Endodermal cell (in vitro differentiated cells): ENCODE measurements at places on chromosomes 16 and 17.

- H3K36me3 ChIP-seq = no peaks in the 10 kb centered on the region
- no peak overlapping the region for H3K4me3 ChIP-seq
- no peak overlapping the region for H3K27ac ChIP-seq
Measured at GRCh38 chr17:77721846-77722160, 236.7 kb upstream of the TNRC6C start.

GRCh38 chr17:2898255-2898926 is 102.2 kb downstream of the RAP1GAP2 start:
- no peaks in the 10 kb centered on the region for H3K4me1 ChIP-seq
- no peak overlapping the region for H3K27ac ChIP-seq
- H3K27me3 ChIP-seq = no peaks in the 10 kb centered on the region
- H3K36me3 ChIP-seq = no peaks in the 10 kb centered on the region
- DNase-seq = no peak

DNA sequence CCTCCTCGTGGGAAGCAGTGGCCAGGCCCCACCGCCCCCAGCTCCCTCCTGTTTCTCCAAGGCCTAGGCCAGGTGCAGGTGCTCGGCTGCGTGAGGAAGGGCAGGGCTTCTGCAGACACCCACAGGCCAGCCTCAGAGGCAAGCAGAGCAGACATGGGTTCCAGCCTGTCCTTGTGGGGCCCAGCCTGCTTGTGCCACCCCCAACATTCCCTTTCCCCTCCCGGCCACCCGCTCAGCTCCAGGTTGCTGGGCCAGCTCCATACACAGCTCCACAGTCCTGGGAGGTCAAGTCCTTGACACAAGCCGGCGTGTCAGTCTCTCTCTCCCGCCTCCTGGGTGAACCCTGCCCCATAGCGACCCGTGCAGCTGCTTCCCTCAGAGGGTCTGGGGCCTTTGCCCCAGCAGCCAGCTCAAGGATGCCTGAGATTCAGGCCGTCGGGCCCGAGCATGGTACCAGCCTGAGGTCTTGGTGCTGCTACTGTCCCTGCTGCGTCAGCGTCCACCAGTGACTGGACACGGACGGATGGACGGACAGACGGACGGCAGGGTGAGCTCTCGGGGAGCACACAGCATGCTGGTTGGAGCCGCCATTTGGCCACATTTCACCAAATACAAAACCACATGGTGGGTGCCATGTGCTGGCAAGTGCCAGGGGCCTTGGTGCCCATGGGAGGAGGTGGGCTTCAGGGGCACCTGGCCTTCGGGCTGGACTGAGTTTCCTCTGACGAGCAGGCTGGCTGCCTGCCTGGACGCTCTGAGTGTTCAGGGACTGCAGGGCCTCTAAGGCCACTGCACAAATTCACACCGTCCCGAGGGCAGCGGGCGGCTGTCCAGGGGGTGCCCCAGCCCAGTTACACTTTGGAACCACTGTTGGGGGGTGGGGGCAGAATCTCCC is 8.0 kb downstream of the SECTM1 start:
- DNase-seq = no peak
- H3K4me3 ChIP-seq = no peak overlapping the region
- H3K36me3 ChIP-seq = no peaks in the 10 kb centered on the region
- peaks cover 3% of the 10 kb centered on the region for H3K27me3 ChIP-seq

- H3K27me3 ChIP-seq = peaks cover 51% of the 10 kb centered on the region
- H3K4me1 ChIP-seq = peaks cover 9% of the 10 kb centered on the region
- DNase-seq = peak; percentile 81
Measured at GRCh38 chr17:31390748-31391495, 553 bp upstream of the RAB11FIP4 start.

DNA sequence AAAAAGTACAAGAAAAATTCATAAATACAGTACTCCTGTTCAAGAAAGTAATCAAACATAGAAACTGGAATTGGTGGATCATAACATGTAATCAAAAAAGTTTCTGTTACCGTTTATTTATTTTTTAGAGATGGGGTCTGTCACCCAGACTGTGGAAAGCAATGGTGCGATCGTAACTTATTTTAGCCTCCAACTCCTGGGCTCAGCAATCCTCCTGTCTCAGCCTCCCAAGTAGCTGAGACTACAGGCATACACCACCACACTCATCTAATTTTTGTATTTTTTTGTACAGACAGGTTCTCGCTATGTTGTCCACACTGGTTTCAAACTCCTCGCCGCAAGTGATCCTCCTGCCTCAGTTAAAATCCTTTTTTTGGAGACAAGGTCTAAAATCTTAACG is 22.5 kb downstream of the ARHGAP17 start:
- H3K4me3 ChIP-seq = no peak overlapping the region
- no peak for DNase-seq
